ENCODE measurements at places on chromosomes 7 and 10. TPM values are rescaled to one million over a fixed set of nuclear protein-coding genes. Genes with fewer than 3 reads are reported as not detected.

Gene AOC1
- total RNA-seq: 0.10 TPM

Gene GSAP
- 48.0 TPM for total RNA-seq

Gene AGMO
- total RNA-seq: not detected

Gene COL26A1
- 0.21 TPM for total RNA-seq

Gene LRRTM3
- not detected for total RNA-seq

Gene ATOH7
- not detected for total RNA-seq

Gene NEURL1
- total RNA-seq: 4.8 TPM

Gene KRIT1
- total RNA-seq: 33.3 TPM

Gene KCNMA1
- total RNA-seq: 0.42 TPM

Gene FAM180A
- not detected for total RNA-seq

Gene LGI1
- total RNA-seq: 0.21 TPM

Gene SRGN
- 1,782 TPM for total RNA-seq

Gene TDRD1
- 0.10 TPM for total RNA-seq

Gene NACAD
- 0.10 TPM for total RNA-seq

Gene HOXA9
- total RNA-seq: 0.52 TPM

Gene C10orf143
- 1.8 TPM for total RNA-seq

Gene PFKFB3
- 208 TPM for total RNA-seq

Gene FRMD4A
- total RNA-seq: 0.63 TPM
